ENCODE measurements at places on chromosomes 11 and 22.

DNA sequence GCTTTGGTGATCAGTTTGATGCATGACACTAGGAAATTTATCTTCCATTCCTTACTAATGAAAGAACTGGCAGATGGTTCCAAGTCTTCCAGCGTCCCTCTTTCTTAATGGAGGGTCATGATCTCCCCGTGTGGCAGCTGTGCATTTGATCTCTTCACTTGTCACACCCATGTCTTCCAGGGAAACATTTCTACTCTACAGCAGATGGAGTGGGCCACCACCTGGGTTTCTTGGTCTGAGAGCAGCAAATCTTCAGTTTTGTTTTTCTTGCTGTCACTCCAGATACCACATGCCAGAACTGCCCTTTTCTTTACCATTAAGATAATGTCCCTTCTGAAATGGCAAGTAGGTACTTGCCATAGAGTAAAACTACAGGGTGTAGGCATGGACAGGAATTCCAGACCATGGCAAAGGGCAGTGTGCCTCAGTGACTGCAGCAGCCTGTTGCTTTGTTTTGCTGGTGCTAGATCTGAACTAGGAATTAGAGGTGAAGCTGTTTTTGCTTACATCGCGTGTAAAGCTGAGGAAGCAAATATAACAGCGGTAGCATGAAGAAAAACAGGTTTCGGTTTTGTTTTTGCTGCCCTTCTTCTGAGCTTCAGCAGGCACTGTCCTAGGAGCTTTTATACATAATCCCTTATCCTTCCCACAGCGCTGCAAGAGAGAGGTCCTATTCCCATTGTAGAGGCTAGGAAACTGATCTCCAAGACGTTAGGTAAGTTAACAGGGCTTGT is 20.7 kb upstream of the C11orf96 start:
- DNase-seq, result no peak

- DNase-seq, result peak; percentile 47
Observed at GRCh38 chr11:74819400-74819799, 70.8 kb downstream of the RNF169 start.

- peak; percentile 85 for DNase-seq
Observed at GRCh38 chr22:31474743-31475142, 14.9 kb downstream of the EIF4ENIF1 start.

GRCh38 chr11:46760429-46761128 is 41.6 kb downstream of the F2 start:
- DNase-seq, result no peak

DNA sequence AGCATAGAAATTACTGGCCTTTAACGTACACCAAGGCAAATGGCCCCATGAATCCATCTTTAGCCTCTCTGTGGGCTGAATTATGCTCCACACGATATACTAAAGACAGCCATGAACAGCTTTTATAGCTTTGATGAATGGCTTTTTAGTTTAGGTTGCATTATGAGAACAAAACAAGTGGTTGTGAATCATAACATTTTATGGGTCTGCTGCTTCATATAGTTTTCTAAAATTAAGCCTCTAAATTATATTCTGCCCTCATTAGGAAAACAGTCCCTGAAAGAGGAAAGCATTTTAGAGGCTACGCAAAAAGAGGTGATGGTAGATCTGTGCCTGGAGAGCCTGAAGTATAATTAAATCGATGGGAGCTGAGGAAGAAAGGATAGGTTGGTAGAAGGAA is 221.3 kb downstream of the CADM1 start:
- no peak for DNase-seq

DNA sequence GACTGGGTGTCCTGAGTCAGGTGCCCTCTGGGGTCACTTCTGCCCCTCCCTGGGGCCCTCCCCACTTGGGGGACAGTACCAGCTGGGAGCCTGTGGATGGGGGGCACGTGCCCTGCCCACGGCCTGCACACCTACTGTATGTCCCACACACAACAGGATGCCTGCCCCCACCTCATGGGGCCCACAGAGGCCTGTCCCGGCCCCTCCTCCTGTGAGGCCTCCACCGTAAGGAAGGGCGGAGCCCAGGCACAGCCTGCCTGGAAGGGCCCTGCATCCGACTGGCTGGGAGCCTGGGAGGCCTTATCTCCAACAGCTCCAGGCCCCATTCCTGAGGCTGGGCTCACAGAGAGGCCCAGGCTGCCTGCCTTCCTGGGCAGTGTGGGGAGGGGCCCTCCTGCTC is 47.8 kb downstream of the BRSK2 start:
- peak; percentile 22 for DNase-seq

GRCh38 chr11:259413-259812 is 18.8 kb upstream of the NLRP6 start:
- DNase-seq, result no peak

DNA sequence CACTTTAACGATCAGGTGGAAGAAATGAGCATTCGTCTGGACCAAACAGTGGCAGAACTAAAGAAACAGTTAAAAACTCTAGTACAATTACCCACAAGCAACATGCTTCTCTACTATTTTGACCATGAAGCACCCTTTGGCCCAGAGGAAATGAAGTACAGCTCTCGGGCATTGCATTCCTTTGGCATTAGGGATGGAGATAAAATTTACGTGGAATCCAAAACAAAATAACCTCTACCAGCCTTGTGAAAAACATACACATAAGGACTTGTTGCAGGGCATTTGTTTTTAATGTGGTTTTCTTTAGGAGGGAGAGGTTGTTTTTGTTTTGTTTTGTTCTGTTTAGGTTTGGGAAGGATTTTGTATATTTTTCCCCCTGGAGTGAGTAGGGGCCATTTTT is 14.2 kb upstream of the TECTA start:
- peak; percentile 33 for DNase-seq

DNA sequence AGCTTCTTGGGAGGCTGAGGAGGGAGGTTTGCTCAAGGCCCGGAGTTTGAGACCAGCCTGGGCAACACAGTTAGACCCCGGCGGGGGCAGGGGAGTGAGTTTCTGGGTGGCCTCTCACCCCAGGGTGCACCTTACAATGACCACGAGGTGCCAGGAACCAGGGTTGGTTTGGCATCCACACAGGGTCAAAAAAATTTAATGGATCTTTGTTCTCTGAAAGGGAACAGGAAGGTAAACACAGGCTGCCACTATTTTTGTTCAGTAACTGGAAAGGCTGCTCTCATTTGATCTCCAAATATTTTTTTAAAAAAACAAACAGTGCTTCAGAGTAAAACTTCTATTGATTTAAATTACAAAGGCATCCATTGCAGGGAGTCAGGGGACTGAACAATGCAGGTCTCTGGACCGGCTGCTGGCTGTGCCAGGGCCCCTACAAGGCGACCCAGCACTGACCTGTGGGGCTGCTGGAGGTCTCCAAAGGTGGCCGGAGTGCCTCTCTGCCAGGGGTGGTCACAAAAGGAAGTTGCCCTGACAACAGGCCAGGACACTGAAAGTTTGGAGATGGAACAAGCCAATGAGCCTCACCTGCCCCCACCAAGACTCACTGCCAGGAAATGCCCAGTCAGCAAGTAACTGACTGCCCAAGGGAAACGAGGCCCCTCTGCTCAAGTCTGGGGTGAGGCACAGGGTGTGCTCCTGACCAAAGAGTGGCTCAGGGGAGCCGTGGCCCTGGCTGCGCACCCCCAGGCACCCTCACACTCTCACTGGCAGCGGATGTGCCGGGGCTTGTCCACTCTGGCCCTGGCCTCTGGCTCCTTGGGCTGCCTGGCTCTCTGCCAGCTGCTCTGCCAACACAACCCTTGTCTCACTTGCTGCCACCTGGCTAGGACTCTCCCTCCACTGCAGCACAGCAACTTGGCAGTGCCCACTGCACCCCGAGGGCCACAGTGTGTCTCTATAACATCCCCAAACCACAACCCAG is 51.8 kb downstream of the ARFGAP3 start:
- DNase-seq, result no peak

DNA sequence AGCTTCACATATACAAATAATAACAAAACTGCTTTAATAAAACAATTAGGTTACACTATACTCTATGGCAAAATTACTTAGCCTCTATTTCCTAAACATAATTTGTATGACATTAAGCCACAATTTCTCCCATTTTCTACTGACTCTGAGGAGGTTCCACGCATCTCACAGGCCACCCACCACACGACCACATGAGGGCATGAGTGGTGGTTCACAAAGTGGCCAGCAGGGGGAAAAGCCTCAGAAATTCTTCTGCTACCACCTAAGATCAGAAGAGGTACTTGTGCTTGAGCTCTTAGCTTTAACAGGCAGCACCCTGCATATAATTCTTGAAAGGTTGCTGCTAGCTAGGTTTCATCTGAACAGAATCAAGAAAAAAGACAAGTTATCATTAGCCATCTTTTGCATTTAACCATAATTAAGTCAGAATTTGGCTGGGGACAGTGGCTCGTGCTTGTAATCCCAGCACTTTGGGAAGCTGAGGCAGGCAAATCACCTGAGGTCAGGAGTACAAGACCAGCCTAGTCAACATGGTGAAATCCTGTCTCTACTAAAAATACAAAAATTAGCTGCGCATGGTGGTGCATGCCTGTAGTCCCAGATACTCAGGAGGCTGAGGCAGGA is 7.7 kb downstream of the LPXN start:
- peak; percentile 55 for DNase-seq

DNA sequence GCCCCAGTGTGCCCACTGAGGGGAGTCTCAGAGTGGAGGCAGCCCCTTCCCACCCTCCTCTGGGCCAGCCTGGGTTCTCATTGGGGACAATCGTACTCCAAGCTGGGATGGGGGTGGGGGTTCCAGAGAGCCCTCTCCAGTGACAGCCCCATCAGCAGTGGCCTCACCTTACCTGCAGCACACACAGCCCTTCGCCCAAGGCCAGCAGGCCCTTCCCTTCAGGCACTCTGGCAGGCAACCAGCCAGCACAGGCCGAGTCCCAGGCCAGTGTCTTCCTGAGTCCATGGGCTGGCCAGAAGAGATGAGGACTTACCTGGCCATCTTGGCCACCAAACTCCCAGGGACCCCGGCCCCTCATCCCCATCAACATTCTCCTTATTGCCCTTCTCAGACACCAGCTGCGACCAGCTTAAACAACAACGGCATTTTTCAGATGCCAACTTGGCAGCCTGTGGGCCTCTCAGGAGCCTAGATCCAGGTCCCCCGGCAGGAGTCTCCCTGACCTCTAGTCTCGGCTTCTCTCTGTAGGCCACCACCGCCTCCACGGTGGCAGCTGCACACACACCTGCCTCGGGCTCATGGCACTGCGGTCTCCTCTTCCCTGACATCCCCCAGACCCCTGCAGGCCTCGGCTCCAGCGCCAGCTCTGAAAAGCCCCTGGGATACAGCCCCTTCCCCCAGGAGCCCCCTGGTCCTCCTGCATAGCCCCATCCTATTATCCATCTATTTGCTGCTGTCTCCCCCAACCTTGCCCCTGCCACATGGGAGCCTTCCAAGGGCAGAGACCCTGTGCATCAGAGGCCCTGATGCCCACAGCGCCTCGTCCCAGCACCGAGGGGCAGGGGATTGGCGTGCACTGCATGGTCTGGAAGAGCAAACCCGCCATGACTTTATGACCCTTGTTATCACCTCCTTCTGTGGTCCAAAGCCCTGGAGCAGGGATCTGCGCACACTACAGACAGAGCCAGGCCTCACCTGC is 111.2 kb upstream of the FGF3 start:
- DNase-seq, result no peak

DNA sequence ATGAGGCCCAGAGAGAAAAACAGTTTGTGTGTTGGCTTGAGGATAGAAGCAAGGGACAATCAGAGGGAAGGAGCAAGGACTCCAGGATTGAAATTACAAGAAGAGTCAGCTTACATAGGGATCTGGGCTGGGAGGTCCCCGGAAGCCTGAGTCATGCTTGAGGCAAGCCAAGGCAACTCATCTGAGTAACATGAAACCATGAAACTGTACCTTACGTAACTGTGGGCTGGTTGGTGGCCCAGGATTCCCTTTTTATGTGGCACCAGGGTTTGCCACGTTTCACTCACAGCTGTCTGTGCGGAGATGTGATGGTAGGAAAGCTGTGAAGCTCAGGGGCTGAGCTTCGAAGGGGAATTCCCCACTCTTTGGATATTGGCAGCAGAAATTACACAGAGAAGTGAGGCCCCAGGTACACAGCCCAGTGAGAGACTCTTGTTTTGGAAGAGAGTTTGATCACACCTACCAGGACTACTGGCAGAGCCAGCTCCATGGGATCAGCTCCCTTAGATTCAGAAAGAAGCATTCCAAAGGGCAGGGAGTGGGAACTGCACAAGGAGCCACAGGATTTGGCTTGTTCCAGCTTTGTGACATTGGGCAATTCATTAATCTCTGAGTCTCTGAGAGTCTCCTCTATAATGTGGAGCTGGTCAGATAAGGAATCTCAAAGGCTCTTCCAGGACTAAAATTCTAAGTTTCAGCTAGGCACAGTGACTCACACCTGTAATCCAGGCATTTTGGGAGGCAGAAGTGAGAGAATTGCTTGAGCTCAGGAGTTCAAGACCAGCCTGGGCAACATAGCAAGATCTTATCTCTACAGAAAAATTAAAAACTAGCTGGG is 7.8 kb downstream of the SLC5A1 start:
- DNase-seq, result peak; percentile 74

DNA sequence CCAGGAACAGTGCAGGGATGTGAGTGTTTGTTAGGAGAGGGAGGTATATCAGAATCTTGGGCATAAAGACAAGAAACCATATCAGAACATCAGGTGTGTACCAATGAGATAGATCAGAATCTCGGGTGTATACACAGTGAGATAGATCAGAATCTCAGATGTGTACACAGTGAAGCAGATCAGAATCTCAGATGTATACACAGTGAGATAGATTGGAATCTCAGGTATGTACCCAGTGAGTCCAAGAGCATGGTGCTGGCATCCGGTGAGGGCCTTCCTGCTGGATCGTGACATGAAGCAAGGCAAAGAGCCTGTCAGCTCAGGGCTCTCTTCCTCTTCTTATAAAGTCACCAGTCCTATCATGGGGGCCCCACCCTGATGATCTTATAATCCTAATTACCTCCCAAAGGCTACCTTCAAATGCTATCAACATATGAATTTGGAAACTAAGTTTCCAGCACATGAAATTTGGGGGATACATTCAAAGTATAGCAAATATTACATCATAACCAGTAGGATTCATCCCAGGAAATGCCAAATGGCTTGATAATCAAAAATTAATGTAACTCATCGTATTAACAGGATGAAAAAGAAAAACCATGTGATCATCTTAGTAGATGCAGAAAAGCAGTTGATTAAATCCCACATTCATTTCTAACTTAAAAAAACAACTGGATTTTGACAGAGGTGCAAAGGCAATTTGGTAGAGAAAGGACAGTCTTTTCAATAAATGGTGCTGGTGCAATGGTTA is 28.6 kb downstream of the PPARA start:
- DNase-seq, result no peak

GRCh38 chr22:49349181-49349835 is 478.4 kb downstream of the BRD1 start:
- no peak for DNase-seq

GRCh38 chr11:121463689-121464335 is 11.0 kb upstream of the SORL1-AS1 start:
- DNase-seq, result no peak

GRCh38 chr11:133693110-133693509 is 152.2 kb downstream of the SPATA19 start:
- no peak for DNase-seq

All from fibroblast of skin of scalp (primary cell).